GM23338 (cell line): ENCODE measurements at places on chromosomes 6 and 20.

DNA sequence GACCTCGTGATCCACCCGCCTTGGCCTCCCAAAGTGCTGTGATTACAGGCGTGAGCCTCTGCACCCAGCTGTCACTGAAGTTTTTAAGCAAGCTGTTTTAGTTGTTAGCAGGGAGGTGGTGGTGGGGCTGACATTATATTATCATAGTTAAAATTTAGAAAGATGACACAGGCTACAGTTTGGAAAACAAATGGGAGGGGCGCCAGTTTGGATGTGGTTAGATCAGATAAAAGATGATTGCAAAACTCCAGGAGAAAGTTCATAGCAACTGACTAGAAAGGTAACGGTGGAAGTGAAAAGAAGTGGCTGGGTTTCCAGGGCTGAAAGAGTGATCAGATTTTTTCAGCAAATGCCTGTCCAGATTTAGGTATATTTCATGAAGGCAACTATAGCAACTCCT lies 311.9 kb upstream of the CITED2 start:
- DNase-seq = no peak

- DNase-seq = no peak
Measured at GRCh38 chr20:42795111-42795695, 394.5 kb downstream of the PTPRT start.

- DNase-seq = no peak
Measured at GRCh38 chr20:58312836-58313235, 3.3 kb downstream of the RAB22A start.

GRCh38 chr6:111972745-111973117 lies 81.2 kb upstream of the CCN6 start:
- DNase-seq = no peak

- DNase-seq = no peak
Measured at GRCh38 chr20:6075428-6076219, 21.8 kb upstream of the LRRN4 start.

DNA sequence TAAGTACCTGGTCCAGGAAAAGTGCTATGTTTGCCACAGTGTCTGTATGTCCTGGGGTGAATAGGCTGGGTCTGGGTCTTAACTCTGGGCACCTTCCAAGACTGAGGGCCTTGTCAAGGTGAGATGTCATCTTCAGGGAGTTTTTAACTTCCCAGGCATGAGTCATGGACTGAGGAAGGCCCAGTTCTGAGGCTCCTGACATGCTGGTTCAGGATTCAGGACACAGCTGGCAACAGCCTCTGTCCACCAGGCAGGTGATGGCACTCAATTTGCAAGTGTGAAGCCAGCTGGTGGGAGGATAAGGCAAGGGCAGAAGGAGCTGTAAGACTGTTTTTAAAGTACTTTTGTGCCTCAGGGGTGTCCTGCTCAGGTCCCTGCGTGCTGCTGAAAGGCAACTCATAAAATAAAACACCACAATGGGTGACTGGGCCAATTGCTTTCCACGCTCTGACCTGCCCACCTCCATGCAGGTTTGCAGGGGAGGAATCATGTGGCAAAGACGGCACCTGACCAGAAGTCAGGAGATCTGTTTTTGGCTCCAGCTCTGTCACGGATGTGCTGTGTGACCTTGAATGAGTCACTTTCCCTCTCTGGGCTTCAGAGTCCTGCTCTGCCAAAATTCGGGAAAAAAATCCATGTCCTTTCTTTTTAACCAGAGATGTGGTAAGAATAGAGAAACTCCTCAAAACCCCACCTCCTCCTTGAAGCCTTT lies 4.9 kb upstream of the PACSIN1 start:
- no peak for DNase-seq

- no peak for DNase-seq
Measured at GRCh38 chr20:35721621-35722020, 20.4 kb downstream of the RBM39 start.

GRCh38 chr6:36676141-36677058 lies 2.1 kb upstream of the CDKN1A start:
- DNase-seq = no peak

DNA sequence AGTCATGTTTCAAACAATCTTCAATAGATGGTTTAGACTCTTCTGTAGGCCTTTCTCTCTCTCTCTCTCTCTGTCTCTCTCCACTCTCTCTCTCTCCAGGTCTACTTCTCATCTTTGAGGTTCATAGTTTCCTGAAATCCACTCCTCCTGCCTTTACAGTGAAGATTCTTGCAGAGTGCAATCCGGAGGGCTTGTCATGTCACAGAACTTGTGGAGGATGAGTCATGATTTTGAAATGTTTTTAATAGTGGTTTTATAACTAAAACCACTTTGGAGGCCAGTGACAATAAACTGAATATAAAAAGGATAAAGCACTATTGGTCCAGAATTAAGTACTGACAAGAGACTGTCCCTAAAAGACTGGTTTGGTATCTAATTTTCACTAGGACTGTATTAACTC lies 156.3 kb downstream of the KIF6 start:
- DNase-seq = no peak

GRCh38 chr20:61453219-61453618 lies 201.2 kb downstream of the CDH4 start:
- DNase-seq = no peak

DNA sequence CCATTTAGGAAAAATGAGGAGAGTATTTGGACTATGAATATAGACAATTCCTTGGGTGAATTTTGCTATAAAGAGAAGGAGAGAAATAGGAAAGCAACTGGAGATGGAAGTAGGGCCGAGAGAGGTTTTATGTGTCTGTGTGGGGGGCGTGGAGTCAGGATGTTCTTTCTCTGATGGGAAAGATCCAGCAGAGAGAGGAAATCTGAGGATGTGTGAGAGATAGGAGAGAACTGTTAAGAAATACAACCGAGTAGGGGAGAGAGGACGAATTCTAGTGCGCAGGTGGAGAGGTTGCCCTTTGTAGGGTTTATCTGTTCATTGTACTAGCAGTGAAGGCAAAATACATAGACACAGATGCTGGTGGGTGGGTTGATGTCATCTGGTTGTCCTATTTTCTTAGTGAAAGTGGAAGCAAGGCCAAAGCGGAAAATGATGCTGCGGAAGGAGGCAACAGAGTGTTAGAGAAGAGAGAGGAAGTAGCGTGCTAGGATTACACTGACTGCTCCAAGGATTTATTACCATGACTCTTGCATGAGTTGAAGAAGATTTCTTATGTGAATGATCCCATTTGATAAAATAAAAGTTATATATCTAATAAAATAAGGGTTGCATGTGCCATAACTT lies 57.7 kb downstream of the CLVS2 start:
- no peak for DNase-seq
